ENCODE measurements at places on chromosomes 5 and 9.

DNA sequence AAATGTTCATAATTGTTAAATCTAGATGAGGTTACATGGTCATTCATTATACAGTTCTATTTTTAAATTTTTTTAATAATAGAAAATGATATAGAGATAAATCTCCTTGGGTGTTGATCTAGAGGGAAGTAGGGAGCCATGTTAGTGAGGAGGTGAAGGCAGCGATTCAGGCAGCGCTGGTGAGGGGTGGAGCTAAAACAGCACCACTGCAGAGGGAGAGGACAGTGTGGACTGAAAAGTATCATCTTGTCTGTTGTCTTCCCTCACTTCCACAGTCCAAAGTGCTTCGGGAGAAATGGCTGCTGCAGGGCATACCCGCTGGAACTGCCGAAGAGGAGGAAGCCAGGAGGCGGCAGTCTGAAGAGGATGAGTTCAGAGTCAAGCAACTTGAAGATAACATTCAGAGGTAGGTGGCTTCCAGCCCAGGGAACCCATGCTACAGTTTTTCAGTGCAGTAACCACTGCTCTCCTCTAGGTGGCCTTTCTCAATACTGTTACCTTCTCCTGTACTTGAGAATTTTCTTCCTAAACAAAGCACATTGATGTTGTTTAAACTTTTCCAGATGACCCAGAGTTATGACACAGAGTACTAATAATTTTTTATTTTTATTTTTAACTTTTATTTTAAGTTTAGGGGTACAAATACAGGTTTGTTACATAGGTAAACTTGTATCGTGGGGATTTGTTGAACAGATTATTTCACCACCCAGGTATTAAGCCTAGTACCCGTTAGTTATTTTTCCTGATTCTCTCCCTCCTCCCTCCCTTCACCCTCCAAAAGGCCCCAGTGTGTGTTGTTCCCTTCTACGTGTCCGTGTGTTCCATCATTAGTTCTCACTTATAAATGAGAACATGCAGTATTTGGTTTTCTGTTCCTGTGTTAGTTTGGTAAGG, 100.5 kb downstream of the PALM2AKAP2 start:
- peak; percentile 50 for DNase-seq

- DNase-seq: no peak
Measured at GRCh38 chr5:66959653-66960052, 236.9 kb downstream of the CD180 start.

DNA sequence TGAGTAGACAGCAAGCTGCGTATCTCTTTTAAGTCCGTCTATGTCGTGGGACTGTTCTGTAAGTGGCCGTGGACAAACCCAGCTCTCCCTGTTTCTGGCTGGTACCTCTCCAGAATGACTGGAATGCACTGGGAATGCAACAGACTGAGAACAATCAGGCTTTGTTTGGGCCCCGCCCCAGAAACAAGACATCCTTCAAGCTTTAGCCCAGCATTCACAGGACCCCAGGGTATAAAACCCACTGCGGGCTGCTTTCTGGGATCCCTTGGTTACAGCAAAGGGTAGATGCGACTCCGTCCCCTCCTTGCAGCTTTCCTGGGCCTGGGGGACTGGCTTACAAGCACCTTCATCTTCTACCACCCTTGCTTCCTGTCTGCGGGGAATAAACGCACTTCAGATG, 45.6 kb upstream of the SPTLC1 start:
- no peak for DNase-seq

DNA sequence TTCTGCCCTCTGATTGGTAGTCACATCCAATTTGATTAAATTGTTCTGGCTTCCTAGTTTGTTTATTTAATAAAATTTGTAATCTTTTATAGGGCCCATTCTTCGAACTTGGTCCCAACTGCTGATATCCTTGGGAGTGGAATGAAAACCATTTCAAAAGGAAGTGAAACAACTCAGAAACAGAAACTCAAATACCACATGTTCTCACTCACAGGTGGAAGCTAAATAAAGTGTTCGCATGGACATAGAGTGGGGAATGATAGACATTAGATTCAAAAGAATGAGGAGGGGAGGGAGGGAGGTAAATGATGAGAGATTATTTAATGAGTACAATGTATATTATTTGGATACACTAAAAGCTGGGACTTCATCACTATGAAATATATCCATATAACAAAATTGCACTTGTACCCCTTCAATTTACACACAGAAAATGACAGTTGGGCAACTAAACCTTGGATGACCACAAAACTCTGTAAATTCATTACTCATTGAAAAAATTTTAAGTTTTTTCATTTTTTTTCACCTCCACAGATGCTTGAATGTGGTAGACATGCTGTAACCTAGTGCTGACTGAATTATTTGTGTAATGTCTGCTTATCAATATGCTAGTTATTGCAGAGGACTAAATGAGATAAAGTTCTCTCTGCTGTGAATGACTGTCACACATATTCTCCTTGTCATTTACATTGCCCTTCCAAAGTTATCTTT, 16.0 kb downstream of the ATP10B start:
- DNase-seq: no peak

- DNase-seq: no peak
Measured at GRCh38 chr9:126299706-126300276, 26.8 kb upstream of the MVB12B start.

DNA sequence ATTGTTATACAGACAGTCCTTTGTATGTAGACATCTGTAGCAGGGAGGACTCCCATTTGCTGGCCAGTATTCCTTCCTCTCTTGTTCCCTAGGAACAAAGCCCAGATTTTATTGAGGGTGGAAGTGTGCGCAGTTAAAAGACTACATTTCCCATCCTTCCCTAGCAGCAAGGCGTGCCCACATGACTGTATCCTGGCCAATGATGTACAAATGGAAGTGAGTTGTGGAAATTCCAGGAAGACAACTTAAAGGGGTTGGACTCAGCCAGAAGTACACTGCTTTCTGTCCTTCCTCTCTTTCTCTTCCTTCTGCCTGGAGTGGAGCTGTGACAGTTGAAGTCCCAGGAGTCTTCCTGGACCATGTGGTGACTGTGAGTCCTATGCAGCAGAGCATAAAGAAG, 89.0 kb downstream of the HRH2 start:
- DNase-seq: no peak

GRCh38 chr9:106859957-106860720, 2.8 kb upstream of the ZNF462 start:
- DNase-seq: no peak

- DNase-seq: peak; percentile 33
Measured at GRCh38 chr5:139749242-139749641, 46.4 kb upstream of the PSD2 start.

DNA sequence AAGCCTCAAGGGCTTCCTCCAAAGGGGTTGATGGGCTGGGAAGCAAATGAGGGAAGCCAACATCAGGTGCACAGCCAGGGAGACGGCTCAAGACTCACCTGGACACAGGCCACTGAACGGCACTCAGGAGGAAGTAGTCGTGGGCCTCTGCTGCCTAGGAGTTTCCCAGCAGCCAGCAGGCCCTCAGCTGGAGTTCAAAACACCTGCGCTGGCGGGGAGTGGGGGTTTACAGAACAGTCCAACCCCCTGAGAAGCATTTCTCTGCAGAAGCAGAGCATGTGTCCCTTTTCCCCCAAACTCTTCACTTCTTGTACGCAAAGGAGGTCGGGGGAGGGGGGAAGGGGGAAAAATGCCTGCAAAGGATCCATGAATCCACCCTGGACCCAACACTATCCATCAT, 2.3 kb downstream of the WHRN start:
- DNase-seq: no peak

- peak; percentile 85 for DNase-seq
Measured at GRCh38 chr5:1633605-1634336, 110.0 kb upstream of the LPCAT1 start.

DNA sequence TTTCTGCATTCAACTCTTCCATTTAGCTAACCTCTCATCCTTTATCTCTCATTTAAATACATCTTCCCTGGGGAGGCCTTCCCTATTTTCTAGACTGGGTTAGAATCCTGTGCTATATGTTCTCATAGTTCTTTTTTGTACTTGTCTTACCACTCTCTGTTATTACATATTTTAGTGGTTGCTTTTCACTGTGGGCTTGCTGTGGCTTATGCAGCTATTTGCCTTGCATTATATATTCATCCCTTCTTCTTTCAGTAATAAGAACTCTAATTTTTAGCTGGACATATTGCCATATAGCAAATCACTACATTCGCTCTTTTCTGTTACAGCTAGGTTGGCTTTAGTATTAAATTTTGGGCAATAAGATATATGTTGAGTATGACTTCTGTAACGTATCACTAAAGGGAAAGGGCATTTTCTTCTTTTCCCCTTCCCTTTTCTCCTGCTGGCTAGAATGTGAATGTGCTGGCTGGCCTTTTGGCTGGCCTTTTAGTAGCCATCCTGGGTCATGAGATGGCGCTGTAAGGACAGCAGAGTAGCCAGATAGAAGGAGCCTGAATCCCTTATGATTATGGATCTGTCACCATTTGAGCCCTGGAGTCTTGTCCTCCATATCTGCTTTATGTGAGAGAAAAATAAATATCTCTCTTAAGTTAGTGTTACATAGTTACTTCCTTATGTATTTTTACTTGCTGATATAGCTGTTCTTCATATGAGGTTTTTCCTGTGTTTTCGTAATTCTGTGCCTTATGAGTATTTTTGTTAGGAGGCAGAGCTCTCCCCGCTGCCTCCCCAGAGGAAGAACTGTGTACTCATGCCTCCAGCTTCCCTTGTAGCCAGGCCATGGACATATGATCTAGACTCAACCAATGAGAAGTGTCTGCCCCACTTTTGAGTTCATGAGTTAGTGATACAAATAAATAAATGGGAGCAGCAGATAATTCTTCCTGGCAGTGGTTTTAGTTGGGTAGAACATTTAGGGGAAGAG, 65.8 kb downstream of the NDUFAF2 start:
- no peak for DNase-seq

GRCh38 chr9:96135753-96136290, 166.2 kb downstream of the HSD17B3 start:
- no peak for DNase-seq

DNA sequence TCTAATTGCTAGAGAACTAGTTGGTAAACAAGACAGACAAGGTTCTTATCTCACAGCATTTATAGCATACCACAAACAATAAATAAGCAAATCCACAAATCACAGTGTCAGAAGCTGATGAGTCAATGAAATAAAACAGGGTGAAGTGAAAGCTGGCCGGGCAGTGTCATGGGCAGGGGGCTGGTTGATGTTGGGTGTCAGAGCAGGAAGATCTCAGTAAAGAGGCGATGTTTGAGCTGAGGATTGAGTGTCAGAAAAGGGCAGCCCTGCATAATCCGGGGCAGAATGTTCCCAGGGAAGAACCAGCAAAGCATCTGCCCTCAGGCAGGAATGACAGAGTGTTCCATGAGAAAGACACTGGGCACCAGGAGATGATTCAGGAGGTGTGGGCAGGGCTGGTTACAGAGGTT, 183.4 kb downstream of the GOLPH3 start:
- DNase-seq: no peak

DNA sequence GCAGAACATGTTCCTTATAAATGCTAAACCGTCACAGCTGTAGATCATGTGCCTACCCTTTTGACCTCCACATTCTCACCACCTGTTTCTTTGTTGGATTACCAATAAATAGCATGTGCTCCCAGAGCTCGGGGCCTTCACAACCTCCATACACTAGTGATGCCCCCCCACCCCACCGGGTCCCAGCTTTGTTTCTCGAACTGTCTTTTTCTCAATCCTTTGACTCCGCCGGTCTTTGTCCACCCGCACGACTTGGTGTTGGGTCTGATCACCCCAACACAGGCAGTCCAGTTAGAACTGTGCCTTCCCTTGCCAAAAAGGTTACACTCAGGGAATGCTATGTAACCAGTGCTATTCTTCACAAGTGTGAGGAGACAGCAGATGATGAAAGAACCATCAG, 485.9 kb upstream of the C9orf72 start:
- no peak for DNase-seq

DNA sequence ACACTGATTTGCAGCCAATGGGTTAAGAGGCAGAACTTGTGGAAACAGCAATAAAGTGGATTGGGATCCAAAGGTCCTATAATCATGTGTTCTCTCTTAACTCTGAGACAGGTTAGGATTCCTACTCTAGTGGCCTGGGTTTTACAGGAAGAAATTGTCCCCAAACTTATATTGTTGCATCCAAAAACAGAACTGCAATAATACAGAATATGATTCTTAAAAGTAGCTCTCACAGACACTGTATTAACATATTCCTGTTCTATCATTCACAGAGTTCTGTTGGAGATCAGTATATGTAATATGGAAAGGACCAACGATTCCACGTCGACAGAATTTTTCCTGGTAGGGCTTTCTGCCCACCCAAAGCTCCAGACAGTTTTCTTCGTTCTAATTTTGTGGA, at the start of gene OR13C8:
Gene OR13C8 (plus strand): TSS at position 301 of the 400 bp plus-strand sequence. CDS start 0 bp downstream, at position 301.
- DNase-seq: no peak

- peak; percentile 11 for DNase-seq
Measured at GRCh38 chr5:175847503-175847902, 23.9 kb upstream of the CPLX2 start.

- no peak for DNase-seq
Measured at GRCh38 chr9:7103771-7104170, 346.0 kb downstream of the KDM4C start.

- DNase-seq: no peak
Measured at GRCh38 chr9:4980086-4980727, 4.9 kb upstream of the JAK2 start.

DNA sequence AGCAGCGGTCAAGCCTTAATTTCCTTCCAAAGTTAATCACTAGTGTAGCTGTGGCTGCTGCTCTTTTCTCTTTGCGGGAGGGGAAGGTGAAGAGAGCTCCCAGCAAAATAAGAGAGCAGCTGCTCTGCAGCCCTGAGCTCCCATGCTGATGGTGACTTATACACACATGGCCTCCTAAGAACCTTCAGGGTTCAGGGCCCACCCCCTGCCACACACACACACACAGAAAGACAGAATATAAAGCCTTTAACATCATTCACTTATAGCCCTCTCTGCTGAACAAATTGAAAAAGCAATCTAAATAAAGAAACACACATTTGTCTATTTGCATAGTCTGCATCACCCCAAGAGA, 43.6 kb downstream of the GAS1 start:
- no peak for DNase-seq

GRCh38 chr5:72555871-72556270, 48.7 kb upstream of the ZNF366 start:
- DNase-seq: no peak

DNA sequence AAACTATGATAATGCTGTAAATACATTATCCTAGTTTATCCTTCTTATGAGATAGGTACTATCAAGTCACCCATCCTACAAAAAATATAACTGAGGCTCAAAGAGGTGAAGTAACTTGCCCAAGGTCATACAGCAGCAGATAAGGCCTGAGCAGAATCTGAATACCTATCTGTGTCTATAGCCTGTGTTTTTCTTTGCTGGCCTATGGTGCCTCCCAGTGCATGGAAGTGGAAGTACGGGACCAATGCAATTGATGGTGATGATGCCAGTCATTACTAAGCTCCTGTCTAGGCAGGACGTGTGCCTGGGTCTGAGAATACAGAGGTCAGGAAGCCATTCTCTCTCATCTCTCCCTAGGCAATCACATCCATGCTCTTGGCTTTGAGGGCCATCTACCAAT, 67.8 kb downstream of the FAT2 start:
- peak; percentile 67 for DNase-seq

DNA sequence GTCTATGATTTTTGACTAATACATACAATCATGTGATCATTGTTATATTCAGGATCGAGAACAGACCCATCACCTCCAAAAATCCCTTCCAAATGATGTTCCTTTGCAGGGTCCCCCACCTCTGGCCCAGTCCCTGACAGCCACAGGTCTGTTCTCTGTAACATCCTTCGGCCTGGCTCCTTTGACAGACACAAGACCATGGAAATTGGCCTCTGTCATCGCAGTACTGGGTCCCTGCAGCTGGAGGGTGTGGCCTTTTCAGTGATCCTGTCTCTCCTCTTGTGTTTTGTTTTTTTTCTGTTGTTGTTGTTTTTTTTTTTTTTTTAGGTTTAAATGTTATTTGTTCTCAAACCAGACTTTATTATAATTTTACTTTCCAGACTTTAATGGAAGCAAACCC, 27.4 kb upstream of the ANKRD33B start:
- no peak for DNase-seq
